ENCODE measurements at places on chromosomes 4 and X. TPM values are rescaled to one million over a fixed set of nuclear protein-coding genes. Genes with fewer than 3 reads are reported as not detected.

GRCh38 chr4:86685401-86685800, 91.3 kb downstream of the PTPN13 start:
- H3K36me3 ChIP-seq, result no peaks in the 10 kb centered on the region
- no peaks in the 10 kb centered on the region for H3K27me3 ChIP-seq
- H3K4me3 ChIP-seq, result no peak overlapping the region
- H3K4me1 ChIP-seq, result no peaks in the 10 kb centered on the region

- peaks cover 17% of the 10 kb centered on the region for H3K4me1 ChIP-seq
- no peak overlapping the region for H3K4me3 ChIP-seq
- DNase-seq, result no peak
- H3K36me3 ChIP-seq, result peaks cover 16% of the 10 kb centered on the region
Observed at GRCh38 chr4:139889901-139890300, 224.3 kb downstream of the MGST2 start.

DNA sequence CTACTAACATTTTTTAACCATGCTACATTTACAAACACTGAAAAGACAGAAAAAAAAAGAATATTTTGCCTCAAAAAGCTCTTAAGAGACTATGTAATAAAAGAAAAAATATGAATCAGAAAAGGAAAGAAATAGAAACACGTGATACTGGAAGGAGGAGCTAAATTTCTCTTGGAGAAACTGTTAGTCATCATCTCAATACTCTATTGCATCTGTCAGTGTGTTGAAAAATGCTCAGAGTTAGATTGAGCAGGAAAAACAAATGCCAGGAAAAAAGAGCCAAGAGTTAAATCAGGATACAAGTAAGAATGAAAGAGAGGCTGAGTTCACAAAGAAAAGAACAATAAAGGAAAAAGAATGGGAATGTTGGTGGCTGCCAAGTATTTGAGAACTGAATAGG, 2.6 kb downstream of the RAB28 start:
- H3K27me3 ChIP-seq, result no peaks in the 10 kb centered on the region
- no peak for DNase-seq
- H3K4me1 ChIP-seq, result peaks cover 12% of the 10 kb centered on the region

DNA sequence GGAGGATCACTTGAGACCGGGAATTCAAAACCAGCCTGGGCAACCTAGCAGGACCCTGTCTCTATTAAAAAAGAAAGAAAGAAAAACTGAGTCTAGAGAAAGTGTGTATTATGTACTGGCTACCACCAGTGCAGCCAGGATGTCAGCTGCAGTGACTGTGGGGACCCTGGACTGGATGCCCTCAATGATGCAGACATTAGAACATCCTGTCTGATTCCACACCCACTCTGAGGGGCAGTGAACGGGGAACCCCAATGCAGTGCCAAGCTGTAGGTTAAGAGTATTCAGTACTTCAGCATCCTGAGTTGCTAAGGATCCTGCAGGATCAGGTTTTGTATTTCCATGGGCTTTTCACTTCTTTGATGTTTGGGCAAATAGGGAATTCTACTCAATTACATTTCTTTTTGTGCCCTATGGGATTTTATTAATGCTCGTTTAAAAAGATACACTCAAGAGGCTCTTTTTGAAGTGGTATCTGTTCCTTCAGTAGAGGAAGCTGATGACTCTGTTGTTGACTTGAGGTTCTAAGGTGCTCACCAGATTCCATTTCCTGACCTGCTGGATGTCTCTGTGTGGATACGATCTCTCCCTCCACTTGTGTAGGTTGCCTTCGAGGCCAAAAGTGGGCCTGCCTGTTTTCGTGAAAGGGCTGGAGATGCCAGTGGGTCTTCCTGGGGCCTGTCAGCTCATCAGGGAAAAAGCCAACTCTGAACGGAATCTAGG, 85.9 kb upstream of the CLCN4 start:
- no peak for DNase-seq
- H3K4me1 ChIP-seq, result no peaks in the 10 kb centered on the region
- peaks cover 10% of the 10 kb centered on the region for H3K36me3 ChIP-seq
- H3K27me3 ChIP-seq, result no peaks in the 10 kb centered on the region

The RPL10 gene
- 4,372 TPM for total RNA-seq

The TBC1D19 gene
- 19.9 TPM for total RNA-seq

The GLRB gene
- 0.78 TPM for total RNA-seq

The CAPN6 gene
- total RNA-seq, result 2.2 TPM

Measured in tibial nerve (tissue), 4 donors.